ENCODE measurements at places on chromosomes 12 and 14. TPM values are rescaled to one million over a fixed set of nuclear protein-coding genes. Genes with fewer than 3 reads are reported as not detected.

GRCh38 chr12:113684908-113685782, 213.5 kb upstream of the LHX5 start:
- H3K4me1 ChIP-seq = no peaks in the 10 kb centered on the region
- no peak overlapping the region for H3K4me3 ChIP-seq

GRCh38 chr12:66388517-66388916, 86.2 kb downstream of the HELB start:
- DNase-seq = no peak
- H3K4me3 ChIP-seq = no peak overlapping the region
- no peaks in the 10 kb centered on the region for H3K36me3 ChIP-seq

Gene KRAS
- total RNA-seq = 46.3 TPM

Gene GALNT8
- 5.4 TPM for total RNA-seq

GRCh38 chr12:57902478-57902969, 38.8 kb upstream of the ATP23 start:
- no peaks in the 10 kb centered on the region for H3K4me1 ChIP-seq
- no peak for DNase-seq
- no peak overlapping the region for H3K4me3 ChIP-seq
- no peak overlapping the region for H3K27ac ChIP-seq
- no peaks in the 10 kb centered on the region for H3K36me3 ChIP-seq

GRCh38 chr12:56684745-56685359, 3.2 kb downstream of the PTGES3 start:
- peaks cover 56% of the 10 kb centered on the region for H3K36me3 ChIP-seq
- peak; percentile 23 for DNase-seq
- no peaks in the 10 kb centered on the region for H3K27me3 ChIP-seq
- peak overlapping the region; percentile 99 for H3K4me3 ChIP-seq
- no peaks in the 10 kb centered on the region for H3K4me1 ChIP-seq

Gene OR6C74
- not detected for total RNA-seq

DNA sequence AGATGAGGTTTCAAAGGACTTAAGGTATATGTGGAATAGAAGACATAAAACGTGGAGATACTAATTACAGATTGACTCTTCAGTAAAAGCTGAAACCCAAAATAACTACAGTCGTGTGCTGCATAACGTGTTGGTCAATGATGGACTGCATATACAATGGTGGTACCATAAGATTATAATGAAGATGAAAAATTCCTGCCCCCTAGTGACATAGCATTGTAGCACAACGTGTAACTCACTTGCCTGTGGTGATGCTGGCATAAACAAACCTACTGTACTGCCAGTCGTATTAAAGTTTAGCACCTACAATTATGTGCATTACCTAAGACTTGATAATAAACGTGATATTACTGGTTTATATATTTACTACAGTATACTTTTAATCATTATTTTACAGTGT, 150.3 kb downstream of the LRRK2 start:
- H3K27me3 ChIP-seq = no peaks in the 10 kb centered on the region
- H3K27ac ChIP-seq = no peak overlapping the region
- no peaks in the 10 kb centered on the region for H3K4me1 ChIP-seq
- no peak overlapping the region for H3K4me3 ChIP-seq

GRCh38 chr12:40689576-40689975, 2.7 kb upstream of the CNTN1 start:
- no peaks in the 10 kb centered on the region for H3K27me3 ChIP-seq
- no peak overlapping the region for H3K4me3 ChIP-seq
- no peaks in the 10 kb centered on the region for H3K36me3 ChIP-seq
- no peak for DNase-seq
- H3K4me1 ChIP-seq = no peaks in the 10 kb centered on the region

- no peaks in the 10 kb centered on the region for H3K4me1 ChIP-seq
- no peak overlapping the region for H3K27ac ChIP-seq
- H3K27me3 ChIP-seq = no peaks in the 10 kb centered on the region
- DNase-seq = no peak
- H3K36me3 ChIP-seq = no peaks in the 10 kb centered on the region
- no peak overlapping the region for H3K4me3 ChIP-seq
Measured at GRCh38 chr12:118641249-118641648, 264.9 kb downstream of the SUDS3 start.

DNA sequence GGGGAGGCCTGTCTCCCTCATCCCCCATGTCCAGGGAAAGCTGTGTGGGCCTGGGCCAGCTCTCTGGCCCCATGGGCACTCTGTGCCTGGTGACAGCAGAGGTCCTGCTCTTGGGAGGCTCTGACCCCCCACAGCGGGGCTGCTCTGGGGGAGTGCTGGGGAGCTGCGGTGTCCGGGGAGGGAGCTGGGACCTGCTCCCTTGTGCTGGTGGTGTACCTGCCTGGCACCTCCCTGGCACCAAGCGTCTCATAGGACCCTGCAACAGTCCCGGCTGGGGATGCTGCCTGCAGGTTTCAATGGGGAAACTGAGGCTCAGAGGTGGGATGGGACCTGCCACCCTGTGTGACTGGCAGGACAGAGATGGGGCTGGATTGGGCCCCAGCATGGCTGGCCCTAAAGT, 111.3 kb downstream of the KIF26A start:
- H3K36me3 ChIP-seq = no peaks in the 10 kb centered on the region
- no peak overlapping the region for H3K4me3 ChIP-seq
- no peaks in the 10 kb centered on the region for H3K27me3 ChIP-seq
- H3K4me1 ChIP-seq = no peaks in the 10 kb centered on the region
- H3K27ac ChIP-seq = no peak overlapping the region

- H3K27ac ChIP-seq = no peak overlapping the region
- DNase-seq = no peak
- no peak overlapping the region for H3K4me3 ChIP-seq
- no peaks in the 10 kb centered on the region for H3K4me1 ChIP-seq
- H3K36me3 ChIP-seq = no peaks in the 10 kb centered on the region
- no peaks in the 10 kb centered on the region for H3K27me3 ChIP-seq
Measured at GRCh38 chr12:41992692-41993215, 151.9 kb downstream of the GXYLT1 start.

DNA sequence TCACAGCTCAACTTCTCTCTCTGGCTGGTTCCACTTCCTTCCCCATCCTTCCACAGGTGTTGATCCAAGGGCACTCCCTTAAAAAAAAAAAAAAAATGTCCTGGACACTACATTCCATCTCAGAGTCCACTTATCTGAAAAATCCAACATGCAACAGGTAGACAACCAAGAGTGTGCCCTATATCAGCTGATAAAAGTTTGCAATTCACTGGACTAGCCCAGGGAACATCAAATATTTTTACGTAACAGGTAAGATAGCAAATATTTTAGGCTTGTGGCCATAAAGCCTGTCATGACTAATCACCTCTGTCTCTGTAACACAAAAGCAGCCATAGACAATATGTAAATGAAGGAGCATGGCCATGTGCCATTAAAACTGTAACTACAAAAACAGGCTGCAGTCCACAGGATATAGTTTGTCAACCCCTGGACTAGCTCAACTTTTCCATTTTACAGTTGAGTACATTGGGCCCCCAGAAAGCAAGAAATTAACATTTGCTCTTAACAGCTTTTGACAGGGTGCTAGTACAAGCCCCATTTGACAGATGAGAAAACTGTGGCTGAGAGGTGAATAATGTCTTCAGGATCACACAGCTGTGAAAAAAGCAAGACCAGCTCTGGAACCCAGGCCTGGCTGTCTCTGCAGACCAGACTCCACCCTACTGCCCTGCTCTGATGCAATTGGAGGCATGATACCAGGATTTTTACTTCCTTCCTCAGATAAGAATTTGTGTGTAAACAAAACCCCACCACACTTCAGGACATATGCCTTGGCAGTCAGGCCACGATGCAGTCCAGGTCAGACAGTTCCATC, 68.9 kb downstream of the CMKLR1 start:
- no peak overlapping the region for H3K27ac ChIP-seq
- H3K27me3 ChIP-seq = no peaks in the 10 kb centered on the region
- no peaks in the 10 kb centered on the region for H3K36me3 ChIP-seq
- H3K4me1 ChIP-seq = no peaks in the 10 kb centered on the region
- no peak for DNase-seq

Gene C3AR1
- not detected for total RNA-seq

GRCh38 chr12:104719700-104720338, 238.3 kb downstream of the SLC41A2 start:
- H3K4me3 ChIP-seq = no peak overlapping the region
- no peaks in the 10 kb centered on the region for H3K27me3 ChIP-seq

- H3K36me3 ChIP-seq = no peaks in the 10 kb centered on the region
- no peaks in the 10 kb centered on the region for H3K4me1 ChIP-seq
- no peak for DNase-seq
- no peaks in the 10 kb centered on the region for H3K27me3 ChIP-seq
- H3K4me3 ChIP-seq = no peak overlapping the region
- H3K27ac ChIP-seq = no peak overlapping the region
Measured at GRCh38 chr14:22179190-22179589, 409.8 kb downstream of the DAD1 start.

Measured in H9 (cell line).